CD4-positive, alpha-beta T cell treated with Interleukin-21 for 1 hour (primary cell): ENCODE measurements at places on chromosomes 16 and 17.
A peak's percentile ranks its signal among the peaks of the same experiment; 100 is the strongest.

DNA sequence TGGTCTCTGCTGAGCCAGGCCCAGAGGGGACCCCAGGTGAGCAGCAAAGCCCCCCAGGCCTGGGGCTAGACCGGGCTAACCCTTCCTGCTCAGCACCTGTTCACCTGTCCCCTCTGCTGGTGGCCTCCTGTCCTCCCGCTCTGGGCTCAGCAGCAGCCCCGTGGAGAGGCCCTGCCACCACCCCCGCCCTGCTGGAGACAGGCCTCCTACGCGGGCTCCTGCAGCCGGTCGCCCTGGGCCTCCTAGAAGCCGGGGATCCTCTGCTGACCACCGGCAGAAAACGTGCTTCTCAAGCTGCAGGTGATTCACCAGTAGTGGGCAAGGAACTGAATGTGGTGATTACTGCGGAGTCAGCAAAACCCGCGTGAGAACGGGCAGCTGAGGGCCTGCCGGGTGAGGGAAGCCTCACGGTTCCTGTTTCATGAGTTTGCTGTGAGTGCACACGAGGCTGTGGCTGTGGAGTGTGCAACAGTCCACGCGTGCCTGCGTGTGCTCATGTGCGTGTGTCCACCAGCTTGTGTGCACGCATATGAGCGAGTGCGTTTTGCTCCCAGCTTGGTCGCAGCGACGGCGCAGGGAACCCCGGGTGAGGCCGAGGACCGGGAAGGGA is 792 bp downstream of the SECTM1 start:
- DNase-seq, result peak; percentile 39

DNA sequence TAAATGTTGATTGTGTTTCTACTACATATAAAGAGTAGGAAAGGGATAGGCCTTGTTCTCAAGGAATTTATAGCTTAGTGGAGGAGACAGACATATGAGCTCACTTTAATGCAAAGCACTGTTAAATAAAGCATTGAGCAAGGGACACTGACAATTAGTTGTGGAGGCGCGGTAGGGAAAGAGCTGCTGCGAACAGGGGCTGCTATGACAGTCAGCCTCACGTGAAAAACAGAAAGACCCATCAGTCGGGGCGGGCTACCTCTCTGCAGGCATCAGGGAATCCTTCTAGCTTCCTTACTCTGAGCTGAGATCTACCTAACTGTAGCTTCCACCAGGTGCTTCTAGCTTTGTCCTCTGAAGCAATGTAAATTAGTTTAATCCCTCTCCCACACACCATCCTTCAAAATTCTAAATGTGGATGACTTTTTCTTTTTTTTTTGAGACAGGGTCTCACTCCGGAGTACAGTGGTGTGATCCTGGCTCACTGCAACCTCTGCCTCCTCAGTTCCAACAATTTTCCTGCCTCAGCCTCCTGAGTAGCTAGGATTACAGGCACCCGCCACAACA is 129.9 kb upstream of the ZFHX3 start:
- DNase-seq, result no peak

DNA sequence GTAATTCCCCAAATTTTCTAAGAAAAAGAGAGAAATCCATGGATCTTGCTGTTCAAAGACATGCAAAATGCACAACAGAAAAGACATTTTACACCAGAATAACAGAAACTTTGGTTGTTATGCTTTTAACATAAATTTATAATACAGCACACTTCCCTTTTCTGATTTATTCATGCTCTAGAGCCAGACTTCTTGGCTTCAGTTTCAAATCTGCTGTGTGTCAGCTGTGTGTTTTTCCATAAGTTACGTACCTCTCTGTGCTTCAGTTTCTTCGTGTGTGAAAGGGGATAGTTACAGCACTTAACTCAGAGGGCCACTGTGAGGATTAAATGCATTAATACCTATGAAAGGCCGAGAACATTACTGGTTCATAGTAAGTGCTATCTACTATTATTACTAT is 6.8 kb upstream of the CCL3L1 start:
- DNase-seq, result no peak

- DNase-seq, result no peak
Observed at GRCh38 chr17:74840989-74841666, 18.6 kb downstream of the GRIN2C start.

DNA sequence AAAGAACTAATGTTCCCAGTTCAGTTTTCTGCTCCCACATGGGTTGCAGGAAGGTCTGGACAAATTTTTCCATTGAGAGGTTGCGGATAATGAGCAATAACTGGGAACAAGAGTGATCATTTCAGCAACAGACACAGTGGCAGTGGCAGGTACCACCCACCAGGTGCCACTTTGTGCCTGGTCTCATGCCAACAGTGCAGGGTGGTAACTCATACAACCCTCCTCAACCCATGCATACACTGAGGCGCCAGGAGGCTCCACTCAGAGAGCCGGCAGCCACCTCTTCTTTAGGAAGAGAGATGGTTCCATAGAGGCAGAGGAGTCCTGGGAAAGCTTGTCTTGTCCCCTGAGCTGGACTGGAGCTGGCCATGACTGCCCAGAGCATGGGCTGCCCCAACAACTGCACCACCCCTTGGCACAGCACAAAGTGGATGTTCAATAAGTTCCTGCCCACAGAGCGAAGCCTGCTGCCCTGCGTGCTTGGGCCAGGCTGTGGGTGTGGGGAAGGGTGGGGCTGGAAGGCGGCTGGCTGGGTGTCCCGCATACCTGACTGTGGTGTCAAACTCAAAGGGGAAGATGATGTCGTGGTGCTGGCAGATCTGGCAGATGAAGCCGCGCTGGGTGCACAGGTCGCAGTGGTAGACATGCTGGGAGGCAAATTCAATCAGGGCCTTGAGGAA is 6.4 kb upstream of the ARHGAP27 start:
- no peak for DNase-seq

GRCh38 chr16:19210968-19211367 is 42.9 kb downstream of the SYT17 start:
- no peak for DNase-seq

DNA sequence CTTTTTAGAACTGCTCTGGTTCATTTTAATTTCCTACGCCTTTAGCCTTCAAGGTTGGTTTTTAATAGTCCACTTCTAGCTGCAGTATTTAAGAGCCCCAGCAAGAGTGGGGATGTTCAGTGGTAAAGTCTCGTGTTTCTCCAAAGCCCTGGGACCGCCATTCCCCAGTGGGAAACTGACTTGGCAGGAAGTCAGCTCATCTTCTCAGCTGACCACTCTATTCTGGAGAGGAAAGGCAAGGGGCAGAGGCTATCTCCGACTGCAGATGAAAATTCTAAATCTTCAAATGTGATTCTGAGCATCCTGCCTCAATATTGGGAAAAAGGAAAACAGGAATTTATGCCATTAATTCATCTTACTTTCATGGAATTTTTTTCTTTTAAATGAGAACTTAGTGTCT is 35.5 kb downstream of the HS3ST3B1 start:
- DNase-seq, result no peak

DNA sequence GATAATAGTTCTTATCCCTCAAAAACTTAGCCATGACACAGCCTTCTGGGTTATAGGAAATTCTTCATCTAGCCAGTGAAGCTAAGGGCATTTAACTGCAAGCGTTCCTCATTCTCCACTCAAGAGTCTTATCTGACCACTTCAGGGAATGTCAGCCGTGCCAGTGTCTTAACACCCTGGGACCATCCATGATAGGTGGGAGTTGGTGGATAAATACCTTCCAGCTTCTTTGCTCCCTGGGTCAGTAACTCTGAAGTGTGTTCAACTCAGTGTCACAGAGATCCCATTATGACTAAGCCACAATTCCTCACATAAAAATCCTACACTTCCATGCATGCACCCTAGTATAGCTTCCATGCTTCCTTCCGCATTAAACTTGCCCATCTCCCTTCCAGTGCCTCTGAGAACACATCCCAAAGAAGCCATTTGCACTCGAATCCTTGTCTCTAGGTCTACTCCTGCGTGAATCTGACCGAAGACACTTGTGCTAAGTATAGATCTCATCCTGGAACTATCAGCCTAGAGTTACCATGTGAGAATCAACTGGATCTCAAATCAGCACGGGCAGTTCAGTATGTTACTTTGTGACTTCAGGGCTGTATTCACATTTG is 264.3 kb upstream of the MAF start:
- no peak for DNase-seq

DNA sequence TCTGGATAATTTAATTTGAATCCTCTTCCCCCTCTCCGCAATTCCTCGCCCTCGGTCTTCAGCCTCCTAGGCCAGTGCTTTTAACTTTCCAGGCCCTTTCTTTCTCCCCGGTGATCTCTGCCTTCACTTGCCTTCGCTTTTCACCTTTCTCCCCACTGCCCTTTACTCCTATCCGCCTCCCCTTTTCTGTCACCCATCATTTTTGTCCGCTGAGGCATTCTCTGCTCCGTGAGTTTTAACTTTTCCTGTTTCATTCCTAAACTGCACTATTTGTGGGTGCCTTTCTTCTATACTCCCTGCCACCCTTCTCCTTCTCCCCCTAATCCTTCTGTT is 729 bp downstream of the LONP2 start:
- no peak for DNase-seq
